Muscle of leg (tissue), 16 donors: ENCODE measurements at places on chromosomes 7 and 10. TPM values are rescaled to one million over a fixed set of nuclear protein-coding genes. Genes with fewer than 3 reads are reported as not detected.

Gene ELFN1
- total RNA-seq: 4.4 TPM

Gene FOXI2
- total RNA-seq: 0.09 TPM

Gene INMT
- total RNA-seq: 15.7 TPM

Gene HEPACAM2
- total RNA-seq: 0.04 TPM

Gene GOLGA7B
- total RNA-seq: 0.04 TPM

DNA sequence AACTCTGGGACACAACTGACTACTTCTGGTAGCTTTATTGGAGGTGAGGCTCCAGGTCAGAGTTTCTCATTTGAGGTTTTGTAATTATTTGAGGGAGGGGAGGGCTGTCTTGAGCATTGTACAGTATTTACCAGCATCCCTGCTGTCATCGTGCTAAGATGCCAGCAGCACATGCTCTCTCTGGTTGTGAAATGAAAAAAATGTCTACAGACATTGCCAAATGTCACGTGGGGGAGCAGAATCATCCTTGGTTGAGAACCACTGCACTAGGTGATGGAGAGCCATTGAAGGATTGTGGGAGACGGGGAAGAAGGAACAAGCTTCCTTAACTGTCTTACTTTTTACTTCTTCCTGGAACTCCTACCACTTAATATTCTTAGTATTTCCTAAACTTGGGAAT lies 5.0 kb downstream of the SEPTIN7 start:
- peaks cover 7% of the 10 kb centered on the region for H3K4me1 ChIP-seq
- no peaks in the 10 kb centered on the region for H3K27me3 ChIP-seq
- H3K4me3 ChIP-seq: no peak overlapping the region
- DNase-seq: no peak

DNA sequence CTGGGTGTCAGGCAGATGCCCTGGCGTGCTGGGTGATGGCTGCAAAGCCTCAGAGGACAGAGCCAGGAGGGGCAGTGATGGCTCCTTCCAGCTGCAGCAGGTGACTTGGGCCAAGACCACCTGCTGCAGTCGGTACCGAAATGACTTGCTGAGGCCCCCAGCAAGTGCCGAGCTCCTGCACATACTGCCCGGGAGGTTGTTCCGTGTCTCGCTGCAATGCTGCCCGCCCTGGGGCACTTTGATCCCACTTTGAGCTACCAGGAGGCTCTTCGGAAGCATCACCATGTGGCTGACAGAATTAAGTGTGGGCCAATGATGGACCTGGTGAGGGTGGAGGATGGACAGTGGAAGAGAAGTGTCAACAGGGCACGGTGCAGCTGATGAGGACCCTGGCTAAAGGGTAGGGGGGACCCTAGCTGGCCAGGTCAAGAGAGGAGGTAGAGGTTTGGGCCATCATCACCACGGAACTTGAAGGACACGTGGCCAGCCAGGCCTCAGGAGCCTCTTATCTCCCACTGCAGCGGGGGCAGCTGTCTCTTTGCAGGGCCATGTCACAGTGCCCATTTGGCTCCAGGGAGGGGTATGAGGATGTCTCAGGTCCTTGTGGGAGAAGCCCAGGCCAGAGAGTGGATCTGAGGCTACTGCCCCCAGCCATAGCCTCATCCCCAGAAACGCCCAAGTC lies 51.1 kb upstream of the NANOS1 start:
- peaks cover 3% of the 10 kb centered on the region for H3K4me1 ChIP-seq
- H3K27ac ChIP-seq: no peak overlapping the region
- H3K36me3 ChIP-seq: no peaks in the 10 kb centered on the region

- H3K4me3 ChIP-seq: peak overlapping the region; percentile 82
- peak; percentile 71 for DNase-seq
- H3K36me3 ChIP-seq: peaks cover 18% of the 10 kb centered on the region
- peaks cover 27% of the 10 kb centered on the region for H3K4me1 ChIP-seq
- peaks cover 14% of the 10 kb centered on the region for H3K27me3 ChIP-seq
Observed at GRCh38 chr10:129956876-129957673, 7.0 kb downstream of the EBF3 start.

GRCh38 chr7:6423942-6424701 lies 23.6 kb downstream of the DAGLB start:
- peak; percentile 73 for DNase-seq
- H3K4me3 ChIP-seq: no peak overlapping the region
- H3K27me3 ChIP-seq: no peaks in the 10 kb centered on the region
- peak overlapping the region; percentile 65 for H3K27ac ChIP-seq

DNA sequence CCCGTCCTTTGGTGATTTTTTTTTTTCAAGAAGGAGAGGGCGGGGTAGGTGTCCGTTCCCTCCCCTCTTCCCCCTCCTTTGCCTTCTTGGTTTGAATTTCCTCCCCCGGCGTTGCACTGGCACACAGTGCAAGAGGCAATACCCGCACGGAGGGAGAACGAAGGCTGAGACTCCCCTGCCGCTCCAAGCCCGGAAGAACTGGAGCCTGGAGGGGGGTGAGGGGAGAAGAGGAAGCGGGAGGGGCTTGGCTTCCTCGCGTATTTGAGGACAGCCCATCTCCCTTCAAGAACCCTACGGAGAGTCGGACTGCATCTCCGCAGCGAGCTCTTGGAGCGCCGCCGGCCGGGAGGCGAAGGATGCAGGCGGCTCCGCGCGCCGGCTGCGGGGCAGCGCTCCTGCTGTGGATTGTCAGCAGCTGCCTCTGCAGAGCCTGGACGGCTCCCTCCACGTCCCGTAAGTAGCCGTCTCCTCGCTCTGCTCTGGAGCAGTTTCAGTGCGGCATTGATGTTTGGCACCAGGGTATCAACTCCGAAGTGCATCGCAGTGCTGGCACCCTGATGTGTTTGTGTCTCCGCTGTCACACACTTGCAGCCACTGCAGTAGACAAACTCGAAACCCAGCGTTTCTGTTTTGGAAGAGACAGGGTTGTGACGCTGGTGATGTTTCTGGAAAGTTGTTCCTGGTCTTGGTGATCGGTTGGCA lies at the start of gene CNTNAP2:
CNTNAP2 (plus strand) TSS at position 281 of the 702 bp plus-strand sequence; CDS start at position 357, 76 bp downstream.
- peak within 1 kb of the TSS; percentile 21 for H3K27ac ChIP-seq
- H3K4me3 ChIP-seq: peak within 1 kb of the TSS; percentile 52
- H3K4me1 ChIP-seq: peaks cover 9% of the 10 kb centered on the region
- DNase-seq: peak; percentile 88
- peaks cover 5% of the 10 kb centered on the region for H3K27me3 ChIP-seq
- H3K36me3 ChIP-seq: no peaks in the 10 kb centered on the region

DNA sequence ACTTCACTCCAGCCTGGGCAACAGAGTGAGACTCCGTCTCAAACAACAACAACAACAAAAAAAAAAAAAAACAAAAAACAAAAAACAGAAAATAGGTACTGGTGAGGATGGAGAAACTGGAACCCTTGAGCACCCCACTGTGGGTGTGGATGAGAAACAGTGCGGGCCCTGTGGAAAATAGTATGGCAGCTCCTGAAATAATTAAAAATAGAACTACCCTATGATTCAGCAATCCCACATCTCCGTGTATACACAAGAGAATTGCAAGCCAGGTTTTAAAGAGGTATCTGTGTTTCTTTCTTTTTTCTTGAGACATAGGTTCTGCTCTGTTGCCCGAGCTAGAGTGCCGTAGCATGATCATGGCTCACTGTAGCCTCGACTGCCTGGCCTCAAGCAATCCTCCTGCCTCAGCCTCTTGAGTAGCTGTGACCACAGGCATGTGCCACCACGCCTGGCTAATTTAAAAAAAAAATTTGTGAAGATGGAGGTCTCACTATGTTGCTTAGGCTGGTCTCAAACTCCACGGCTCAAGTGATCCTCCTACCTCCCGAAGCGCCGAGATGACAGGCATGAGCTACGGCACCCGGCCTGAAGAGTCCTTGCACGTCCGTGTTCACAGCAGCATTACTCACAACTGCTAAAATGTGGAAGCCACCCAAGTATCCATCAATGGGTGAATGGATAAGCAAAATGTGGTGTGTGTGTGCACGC lies 39.5 kb downstream of the EBF3 start:
- no peak overlapping the region for H3K27ac ChIP-seq
- peaks cover 12% of the 10 kb centered on the region for H3K4me1 ChIP-seq
- H3K27me3 ChIP-seq: no peaks in the 10 kb centered on the region
- H3K4me3 ChIP-seq: no peak overlapping the region
- peaks cover 29% of the 10 kb centered on the region for H3K36me3 ChIP-seq

DNA sequence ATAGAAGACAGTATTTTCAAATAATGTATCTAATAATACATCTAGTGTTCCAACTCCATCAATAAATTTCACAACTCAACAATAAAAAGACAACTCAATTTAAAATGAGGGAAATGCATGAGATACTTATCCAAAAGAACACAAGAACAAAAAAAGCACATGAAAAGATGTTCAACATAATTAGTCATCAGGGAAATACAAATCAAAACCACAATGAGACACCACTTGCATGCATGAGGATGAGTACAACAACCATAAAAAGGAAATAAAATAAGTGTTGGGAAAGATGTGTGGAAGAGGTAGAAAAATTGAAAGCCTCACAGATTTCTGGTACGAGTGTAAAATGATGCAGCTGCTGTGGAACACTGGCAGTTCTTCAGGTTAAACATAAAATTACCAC lies 111.6 kb upstream of the PTPRZ1 start:
- H3K27ac ChIP-seq: no peak overlapping the region
- no peaks in the 10 kb centered on the region for H3K36me3 ChIP-seq
- H3K4me3 ChIP-seq: no peak overlapping the region

GRCh38 chr10:68756246-68756645 lies 35.2 kb downstream of the CCAR1 start:
- DNase-seq: no peak
- H3K4me1 ChIP-seq: no peaks in the 10 kb centered on the region
- no peak overlapping the region for H3K4me3 ChIP-seq
- no peaks in the 10 kb centered on the region for H3K27me3 ChIP-seq
- peaks cover 53% of the 10 kb centered on the region for H3K36me3 ChIP-seq

DNA sequence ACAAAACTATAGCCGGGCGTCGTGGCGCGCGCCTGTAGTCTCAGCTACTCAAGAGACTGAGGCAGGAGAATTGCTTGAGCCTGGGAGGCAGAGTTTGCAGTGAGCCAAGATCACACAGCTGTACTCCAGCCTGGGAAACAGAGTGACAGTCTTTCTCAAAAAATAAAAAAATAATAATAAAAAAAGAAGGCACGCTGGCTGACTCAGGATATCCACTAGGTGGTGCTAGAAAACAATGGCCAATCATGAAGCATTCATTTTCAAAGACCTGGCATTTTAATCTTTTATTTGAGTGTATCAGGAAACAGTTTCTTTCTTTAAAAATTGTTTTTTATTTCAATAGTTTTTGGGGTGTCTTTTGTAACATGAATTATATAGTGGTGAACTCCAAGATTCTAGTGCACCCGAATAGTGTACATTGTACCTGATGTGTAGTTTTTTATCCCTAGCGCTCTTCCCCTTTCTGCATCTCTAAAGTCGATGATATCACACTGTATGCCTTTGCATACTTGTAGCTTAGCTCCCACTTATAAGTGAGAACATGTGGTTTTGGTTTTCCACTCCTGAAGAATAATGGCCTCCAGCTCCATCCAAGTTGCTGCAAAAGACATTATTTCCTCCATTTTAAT lies 88.6 kb downstream of the LYZL1 start:
- no peak overlapping the region for H3K4me3 ChIP-seq
- H3K4me1 ChIP-seq: no peaks in the 10 kb centered on the region
- no peak overlapping the region for H3K27ac ChIP-seq
- DNase-seq: peak; percentile 28
- no peaks in the 10 kb centered on the region for H3K36me3 ChIP-seq

- H3K36me3 ChIP-seq: no peaks in the 10 kb centered on the region
- peaks cover 3% of the 10 kb centered on the region for H3K27me3 ChIP-seq
Observed at GRCh38 chr10:125549653-125550052, 133.3 kb downstream of the TEX36 start.

DNA sequence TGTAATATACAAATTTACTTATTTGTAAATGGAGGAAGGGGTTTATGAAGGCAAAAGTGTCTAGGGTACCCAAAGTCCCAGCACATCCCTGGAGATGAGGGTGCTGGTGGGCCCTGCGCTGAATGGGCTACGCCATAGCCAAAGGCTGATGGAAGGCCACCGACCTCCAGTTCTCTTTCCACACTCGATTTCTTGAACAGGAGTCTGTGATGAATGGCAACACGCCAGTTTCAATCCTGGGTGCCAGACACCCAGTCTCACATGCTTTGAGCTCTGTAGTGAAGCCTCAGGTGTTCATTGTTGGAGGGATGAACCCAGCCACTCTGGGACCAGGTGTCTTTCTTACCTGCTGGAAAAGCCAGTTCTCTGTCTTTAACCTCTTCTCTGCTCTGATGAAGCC lies 752 bp downstream of the LRMDA start:
- peaks cover 19% of the 10 kb centered on the region for H3K4me1 ChIP-seq
- no peak overlapping the region for H3K4me3 ChIP-seq
- no peak for DNase-seq
- H3K27me3 ChIP-seq: peaks cover 20% of the 10 kb centered on the region
- no peak overlapping the region for H3K27ac ChIP-seq

- H3K27me3 ChIP-seq: no peaks in the 10 kb centered on the region
- H3K36me3 ChIP-seq: no peaks in the 10 kb centered on the region
- DNase-seq: no peak
- no peaks in the 10 kb centered on the region for H3K4me1 ChIP-seq
Observed at GRCh38 chr7:117837841-117838240, 35.4 kb downstream of the CTTNBP2 start.

DNA sequence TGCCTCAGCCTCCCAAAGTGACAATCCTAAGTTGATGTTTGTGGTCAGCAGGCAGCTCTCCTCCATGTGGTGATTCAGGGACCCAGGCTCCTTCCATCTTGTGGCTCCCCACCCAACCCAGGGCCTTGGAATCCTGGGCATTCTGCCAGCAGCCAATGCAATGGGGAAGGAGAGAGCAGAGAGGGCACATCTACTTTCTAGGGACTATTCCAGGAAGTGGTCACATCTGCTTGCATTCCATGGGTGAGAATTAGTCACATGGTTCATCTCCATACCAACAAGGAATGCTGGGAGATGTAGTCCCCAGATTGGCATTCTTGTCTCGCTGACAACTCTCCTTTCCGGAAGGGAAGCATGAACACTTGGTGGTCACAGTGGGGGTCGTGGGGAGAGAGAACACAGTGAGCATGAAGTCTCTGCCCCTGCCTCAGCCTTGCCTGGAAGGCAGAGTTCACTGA lies 9.9 kb upstream of the SRRM3 start:
- H3K4me3 ChIP-seq: no peak overlapping the region
- DNase-seq: no peak
- H3K36me3 ChIP-seq: no peaks in the 10 kb centered on the region
- H3K27ac ChIP-seq: no peak overlapping the region

GRCh38 chr10:99235658-99236626 lies at the start of gene HPSE2:
Gene HPSE2 (minus strand): TSS chr10:99235852.
- peak; percentile 29 for DNase-seq
- peak within 1 kb of the TSS; percentile 11 for H3K4me3 ChIP-seq
- H3K4me1 ChIP-seq: peaks cover 25% of the 10 kb centered on the region
- H3K36me3 ChIP-seq: no peaks in the 10 kb centered on the region
- no peak within 1 kb of the TSS for H3K27ac ChIP-seq
- peaks cover 63% of the 10 kb centered on the region for H3K27me3 ChIP-seq
